ENCODE measurements at places on chromosomes 13 and 19. TPM values are rescaled to one million over a fixed set of nuclear protein-coding genes. Genes with fewer than 3 reads are reported as not detected.

GRCh38 chr13:76461999-76462398, 424.2 kb downstream of the KCTD12 start:
- no peak for DNase-seq

- DNase-seq: no peak
Measured at GRCh38 chr19:36257520-36257876, 42.6 kb downstream of the ZNF146 start.

GRCh38 chr19:23823952-23824389, 65.3 kb upstream of the ZNF681 start:
- peak; percentile 54 for DNase-seq

DNA sequence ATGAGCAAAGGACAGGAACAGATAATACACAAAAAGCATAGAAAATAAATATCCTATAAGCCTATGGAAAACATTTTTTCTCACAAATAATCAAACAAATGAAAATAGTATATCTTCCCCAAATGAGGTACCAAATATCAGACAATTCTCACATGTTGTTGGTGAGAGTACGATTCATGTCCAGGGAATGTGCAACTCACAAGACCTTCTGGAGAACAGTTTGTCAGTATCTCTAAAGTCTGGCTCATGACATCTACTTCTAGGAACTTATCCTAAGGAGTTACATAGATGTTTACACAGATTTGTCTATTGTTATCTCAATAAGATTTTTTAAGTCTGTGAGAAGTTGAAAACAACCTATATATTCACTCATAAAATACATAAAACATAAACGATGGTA, 80.3 kb upstream of the ARHGEF7 start:
- no peak for DNase-seq

DNA sequence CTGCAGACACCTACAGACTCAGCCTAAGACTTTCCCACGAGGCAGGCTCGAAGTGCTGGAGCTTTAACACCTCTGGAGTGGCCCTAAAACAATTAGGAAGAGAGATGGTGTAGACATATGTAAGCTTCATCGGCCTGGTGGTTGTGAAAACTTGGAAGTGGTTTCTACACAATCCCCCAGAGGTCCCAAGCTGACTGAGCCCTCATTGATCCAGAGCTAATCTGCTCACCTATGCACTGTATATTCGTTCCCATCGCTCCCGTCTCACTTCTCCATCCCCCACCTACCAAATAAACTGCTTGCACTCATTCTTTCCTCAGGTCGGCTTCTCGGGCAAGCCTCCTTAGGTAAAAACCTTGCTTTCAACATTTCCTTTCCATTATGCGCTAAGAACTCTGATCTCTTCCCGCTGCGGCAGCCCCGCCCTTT, 767 bp upstream of the ZNF793 start:
- peak; percentile 11 for DNase-seq

DNA sequence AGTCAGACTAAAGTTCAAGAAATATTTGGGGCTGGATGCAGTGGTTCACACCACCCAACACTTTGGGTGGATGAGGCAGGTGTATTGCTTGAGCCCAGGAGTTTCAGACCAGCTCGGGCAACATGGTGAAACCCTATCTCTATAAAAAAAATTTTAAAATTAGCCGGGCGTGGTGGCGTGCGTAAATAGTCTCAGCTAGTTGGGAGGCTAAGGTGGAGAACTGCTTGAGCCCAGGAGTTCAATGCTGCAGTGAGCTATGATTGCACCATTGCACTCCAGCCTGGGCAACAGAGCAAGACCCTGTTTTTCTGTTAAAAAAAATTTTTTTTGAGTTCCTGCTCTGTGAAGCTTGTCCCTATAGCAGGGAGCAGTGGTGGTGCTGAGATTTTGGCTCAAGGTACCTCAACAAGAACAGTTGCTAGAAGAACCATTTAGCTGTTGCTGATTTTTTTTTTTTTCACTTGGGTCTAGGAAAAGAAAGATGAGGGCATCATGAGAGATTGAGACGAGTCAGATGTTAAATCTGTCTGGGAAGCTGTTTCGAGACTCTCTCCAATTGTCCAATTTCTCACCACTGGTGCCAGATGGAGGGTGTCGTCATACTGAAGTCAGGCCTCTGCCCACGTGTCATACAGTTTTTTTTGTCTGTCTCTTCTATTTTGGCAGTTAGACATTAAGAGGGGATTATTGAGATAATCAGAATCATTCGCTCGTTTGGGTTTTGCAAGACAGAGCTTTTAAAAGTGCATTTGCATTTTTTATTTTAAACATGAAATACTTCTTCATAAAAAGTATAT, 3.7 kb downstream of the SLC25A42 start:
- DNase-seq: no peak

- DNase-seq: no peak
Measured at GRCh38 chr13:43580280-43580679, 206.5 kb downstream of the ENOX1 start.

DNA sequence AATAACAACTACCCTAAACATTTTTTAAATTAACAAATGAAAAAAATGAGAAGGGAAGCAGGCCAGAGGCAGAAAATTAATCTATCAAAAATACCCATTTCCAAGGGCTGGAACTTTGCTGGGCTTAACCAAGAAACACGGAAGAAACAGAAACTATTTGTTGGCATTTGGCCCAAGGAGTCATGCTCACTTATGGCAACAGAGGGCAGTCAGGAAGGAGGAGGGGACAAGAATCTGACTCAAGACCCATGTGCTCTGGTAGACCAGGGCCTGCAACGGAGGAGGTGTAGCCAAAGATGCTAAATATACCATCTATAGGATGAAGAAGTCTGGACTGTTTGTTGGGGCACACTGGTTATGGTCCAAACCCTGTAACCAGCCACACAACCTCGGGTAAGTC, 496.7 kb downstream of the COG6 start:
- DNase-seq: no peak

DNA sequence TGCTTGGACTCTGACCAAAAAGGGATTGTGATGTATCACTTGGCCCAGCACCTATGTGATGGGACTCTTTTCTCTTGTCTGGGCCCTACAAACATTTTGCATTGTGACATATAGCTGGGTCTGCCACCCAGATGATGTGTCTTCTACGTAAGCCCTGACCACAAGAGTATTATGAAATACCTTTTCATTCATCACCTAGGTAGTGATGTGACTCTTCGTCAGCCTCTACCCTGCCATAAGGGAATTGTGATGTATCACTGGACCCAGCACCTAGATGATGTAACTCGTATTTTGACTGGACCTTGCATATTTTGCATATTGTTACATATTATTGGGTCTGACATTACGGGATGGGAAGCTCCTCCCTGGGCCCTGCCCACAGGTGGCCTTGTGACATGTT, 29.7 kb upstream of the ZNF681 start:
- no peak for DNase-seq

GRCh38 chr13:78832461-78832860, 173.5 kb upstream of the OBI1 start:
- DNase-seq: no peak

GRK1 gene
- 0.09 TPM for total RNA-seq

F2RL3 gene
- not detected for total RNA-seq

- no peak for DNase-seq
Measured at GRCh38 chr13:51698352-51698751, 105.6 kb downstream of the DHRS12 start.

DNA sequence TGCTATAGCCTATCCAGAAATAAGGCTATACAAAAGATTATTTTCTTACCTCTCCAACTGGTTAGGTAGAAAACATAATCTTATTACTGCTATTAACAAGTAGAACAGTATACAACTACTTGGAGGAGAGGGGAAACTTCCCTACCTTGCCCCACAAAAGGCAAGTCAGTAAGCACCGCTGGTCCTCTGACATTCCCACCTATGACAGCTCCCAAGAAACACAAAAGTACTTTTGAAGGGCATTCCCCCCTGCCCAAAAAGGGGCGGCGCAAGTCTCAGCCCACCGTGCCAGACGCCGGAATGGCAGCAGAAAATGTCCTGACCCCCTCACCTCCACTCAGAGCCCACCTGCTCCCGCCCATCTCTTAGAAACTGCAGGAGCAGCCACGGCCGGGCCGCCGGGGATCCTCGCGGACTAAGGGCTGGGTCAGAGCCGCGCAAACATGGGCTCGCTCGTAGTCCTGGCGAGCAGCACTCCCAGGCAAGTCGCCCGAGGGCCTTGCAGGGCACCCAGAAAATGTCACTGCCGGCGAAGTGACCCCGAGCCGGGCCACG, 437 bp downstream of the SUCLA2 start:
- peak; percentile 17 for DNase-seq

ZNF486 gene
- 13.1 TPM for total RNA-seq

VSIG10L gene
- 3.7 TPM for total RNA-seq

GRCh38 chr13:59672445-59672844, 491.3 kb downstream of the DIAPH3 start:
- DNase-seq: no peak

GRCh38 chr19:42326969-42327368, 1.5 kb downstream of the MEGF8 start:
- DNase-seq: no peak

ZNF772 gene
- 5.6 TPM for total RNA-seq

TEX101 gene
- not detected for total RNA-seq

- DNase-seq: peak; percentile 49
Measured at GRCh38 chr19:3506384-3507340, 551 bp downstream of the FZR1 start.

GRCh38 chr13:48476215-48476614, 56.7 kb downstream of the RCBTB2 start:
- no peak for DNase-seq

MEDAG gene
- total RNA-seq: not detected

DNA sequence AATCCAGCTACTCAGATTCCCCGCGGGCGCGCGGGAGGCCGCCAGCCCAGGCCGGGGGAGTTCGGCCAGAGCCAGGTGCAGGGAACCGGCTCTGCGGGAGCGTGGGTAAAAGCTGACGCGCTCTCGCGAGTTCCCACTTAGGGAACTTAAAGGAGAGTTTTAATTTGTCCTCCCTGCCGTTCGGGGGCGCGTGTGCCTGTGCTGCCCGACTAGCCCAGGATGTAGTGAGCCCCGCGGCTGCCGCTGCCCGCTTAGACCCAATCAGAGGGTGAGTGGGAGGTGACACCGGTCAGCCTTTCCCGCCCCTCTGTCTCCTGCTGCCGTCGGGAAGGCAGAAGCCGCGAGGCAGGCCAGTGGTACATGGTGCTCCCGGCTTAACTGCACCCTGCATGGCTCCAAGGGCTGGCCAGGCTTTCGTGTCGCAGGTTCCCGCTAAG, 36.0 kb upstream of the NEK3 start:
- peak; percentile 74 for DNase-seq

GRCh38 chr19:33052352-33052972, 12.2 kb downstream of the RHPN2 start:
- no peak for DNase-seq

DNA sequence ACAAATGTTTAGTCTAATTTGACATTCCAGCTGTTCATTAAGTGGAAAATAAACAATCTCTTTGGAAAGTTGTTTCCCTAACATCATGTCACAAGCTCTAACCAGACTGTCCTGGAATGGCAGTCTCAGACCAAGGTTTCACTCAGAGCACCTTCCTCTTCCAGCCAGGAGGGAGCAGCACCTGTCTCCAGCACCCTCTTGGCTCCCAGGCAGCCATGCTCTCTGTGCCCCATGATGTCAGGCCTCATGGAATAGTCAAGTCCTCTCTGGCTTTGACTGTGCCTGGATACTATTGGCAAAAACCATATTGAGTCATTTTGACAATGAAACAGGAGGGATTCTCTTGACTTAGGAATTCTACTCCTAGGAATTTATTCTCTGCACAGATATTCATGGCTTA, 171.4 kb downstream of the OXGR1 start:
- no peak for DNase-seq

DNA sequence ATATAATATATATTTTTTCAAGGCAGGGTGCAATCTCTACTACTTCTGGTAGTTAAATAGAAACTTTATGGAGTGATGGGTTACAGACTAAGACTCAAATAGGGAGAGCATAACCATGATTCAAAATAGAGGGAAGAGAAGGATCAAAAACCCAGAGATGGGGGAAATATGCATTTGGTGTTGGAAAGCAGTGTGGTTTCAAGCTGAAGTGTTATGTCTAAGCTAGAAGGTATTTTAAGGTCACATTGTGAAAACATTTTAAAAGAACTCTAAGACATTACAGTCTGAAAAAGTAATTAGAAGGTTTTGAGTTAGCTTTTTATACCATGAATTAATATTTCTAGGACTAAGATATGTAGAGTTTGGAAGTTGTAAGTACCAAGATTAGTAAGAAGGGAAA, 2741.4 kb downstream of the PCDH9 start:
- DNase-seq: no peak

GRCh38 chr13:96900986-96901385, 93.3 kb downstream of the OXGR1 start:
- no peak for DNase-seq

CTXN1 gene
- total RNA-seq: 0.87 TPM

DNA sequence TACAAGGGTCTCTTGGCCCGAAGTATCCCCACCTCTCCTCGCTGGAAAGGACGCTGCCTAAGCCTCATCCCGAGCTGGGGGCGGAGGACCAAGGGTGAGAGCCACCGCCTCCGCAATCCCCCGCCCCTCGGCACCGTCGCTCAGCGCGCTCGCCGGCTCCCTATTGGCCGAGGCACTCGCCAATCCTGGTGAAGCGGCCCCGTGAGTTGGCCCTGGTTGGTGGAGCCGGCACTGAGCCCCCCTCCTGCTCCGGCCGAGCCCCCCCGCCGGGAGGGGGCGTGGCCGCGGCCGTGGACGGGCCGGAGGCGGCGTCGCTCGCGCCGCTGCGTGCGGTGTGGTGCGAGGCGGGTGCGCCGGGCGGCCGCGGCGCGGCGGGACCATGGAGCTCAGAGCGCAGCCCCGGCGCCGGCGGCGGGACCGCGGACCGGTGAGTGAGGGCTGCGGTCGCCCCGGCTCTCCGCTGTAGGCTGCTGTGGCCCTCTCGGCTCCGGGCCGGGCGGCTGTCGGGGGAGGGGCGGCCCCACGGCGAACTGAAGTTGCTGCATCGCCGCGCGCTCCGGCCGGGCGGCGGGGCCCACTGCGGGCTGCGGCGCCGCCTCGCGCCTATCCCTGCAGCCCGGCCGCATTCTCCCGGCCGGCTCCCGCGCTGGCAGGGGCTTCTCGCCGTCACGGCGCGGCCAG, at the start of gene WASF3:
TSS of gene WASF3 (plus strand) at position 291 of the 681 bp plus-strand sequence. CDS start 84,588 bp downstream, outside the sequence.
- peak; percentile 49 for DNase-seq

- DNase-seq: no peak
Measured at GRCh38 chr13:31927219-31927653, 104.3 kb upstream of the FRY start.

DNA sequence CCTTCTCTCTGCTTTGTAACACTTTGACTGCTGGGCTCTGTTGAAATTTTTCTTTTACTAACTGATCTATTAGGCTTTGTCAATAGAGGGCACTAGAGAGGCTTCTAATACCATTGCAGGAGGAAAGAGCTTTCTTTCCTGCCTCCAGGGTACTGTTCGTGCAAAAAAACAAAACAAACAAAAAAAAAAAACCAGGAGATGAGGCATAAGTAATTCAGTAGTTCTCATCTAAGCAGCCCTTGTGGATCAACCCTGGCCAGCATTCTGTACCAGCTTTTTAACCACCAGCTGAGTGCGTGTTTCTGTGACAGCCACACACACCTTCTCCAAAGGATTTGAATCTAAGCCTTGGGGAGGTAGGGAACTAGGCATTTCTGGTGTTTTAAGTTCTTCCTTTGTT, 1707.6 kb upstream of the SLC10A2 start:
- no peak for DNase-seq

CEACAM20 gene
- total RNA-seq: not detected

GRCh38 chr13:23858546-23858945, 30.7 kb downstream of the MIPEP start:
- DNase-seq: no peak
